ENCODE measurements at places on chromosomes 1 and 21. TPM values are rescaled to one million over a fixed set of nuclear protein-coding genes. Genes with fewer than 3 reads are reported as not detected.

- DNase-seq: no peak
Observed at GRCh38 chr1:3697104-3697503, 44.8 kb downstream of the TP73 start.

Gene ANKRD34A
- 0.51 TPM for polyA plus RNA-seq

Gene KRTAP6-3
- not detected for polyA plus RNA-seq

DNA sequence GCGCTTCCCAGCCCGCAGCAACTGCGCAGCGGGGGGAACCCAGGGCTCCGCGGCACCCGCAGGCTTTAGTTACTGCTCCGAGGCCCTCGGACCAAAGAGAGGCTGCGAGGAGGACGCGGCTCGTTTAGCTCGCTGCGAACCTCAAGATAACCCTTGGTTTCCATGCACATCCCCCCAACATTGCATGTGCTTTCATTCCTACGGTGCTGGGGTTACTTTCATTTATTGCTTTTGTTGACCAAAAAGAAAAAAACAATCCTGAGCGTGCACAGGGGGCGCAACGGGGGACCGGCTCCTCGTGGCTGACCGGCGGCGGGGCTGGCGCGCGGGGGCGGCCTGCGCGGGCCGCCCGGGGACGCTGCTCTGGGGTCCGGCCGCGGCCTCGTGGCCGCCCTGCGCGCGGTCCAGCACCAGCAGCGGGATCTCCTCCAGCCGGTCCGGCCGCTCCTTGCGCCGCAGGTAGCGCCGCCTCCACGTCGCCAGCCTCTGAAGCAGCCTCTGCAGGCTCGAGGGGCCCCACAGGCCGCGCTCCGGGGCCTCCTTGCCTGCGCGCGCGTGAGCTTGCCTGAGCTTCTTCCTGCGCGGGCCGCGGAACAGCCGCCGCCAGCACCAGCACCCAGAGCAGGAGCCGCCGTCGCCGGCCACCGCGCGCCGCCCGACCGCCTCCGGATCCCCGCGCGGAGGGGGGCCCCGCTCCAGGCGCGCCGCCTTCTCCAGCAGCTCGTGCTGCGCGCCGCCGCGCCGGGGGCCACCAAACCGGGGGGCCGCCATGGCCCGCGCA is 77.4 kb downstream of the DESI2 start:
- no peak for DNase-seq

DNA sequence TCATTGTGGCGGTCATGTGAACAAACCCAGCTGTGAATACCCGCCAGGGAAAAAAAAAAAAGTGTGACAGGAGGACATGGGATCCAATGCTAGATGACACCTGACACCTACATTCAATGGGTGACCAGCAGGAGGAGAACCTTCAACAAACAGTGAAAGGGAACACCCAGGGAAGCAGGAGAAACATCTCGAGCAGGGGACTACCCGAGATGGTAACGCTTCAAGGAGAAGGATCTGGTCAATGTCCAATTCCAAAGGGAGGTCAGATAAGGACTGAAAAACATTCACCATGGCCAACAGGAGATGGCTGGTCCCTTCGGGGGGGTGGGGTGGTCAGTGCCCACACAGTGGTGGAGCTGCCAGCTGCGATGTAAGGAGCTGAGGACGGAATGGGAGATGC is 46.3 kb downstream of the PTPN14 start:
- DNase-seq: no peak

DNA sequence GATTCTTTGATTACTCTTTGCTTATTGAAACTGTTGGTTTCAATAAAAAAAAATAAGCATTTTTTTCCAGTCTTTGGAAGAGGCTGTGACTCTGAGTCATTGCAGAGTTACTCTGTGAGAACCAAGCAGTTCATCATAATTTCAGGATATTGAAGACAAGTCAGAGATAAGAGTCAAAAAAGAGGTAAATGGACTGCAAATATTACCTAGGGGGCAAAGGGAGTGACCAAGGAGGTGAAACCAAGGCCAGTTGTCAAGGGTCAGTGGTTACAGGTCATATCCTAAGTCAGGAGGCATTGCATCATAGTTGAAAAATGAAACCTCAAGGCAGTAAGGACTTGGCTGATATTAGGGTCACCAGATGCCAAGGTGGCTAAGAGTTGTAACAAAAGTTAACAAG is 597.1 kb upstream of the USP24 start:
- no peak for DNase-seq

DNA sequence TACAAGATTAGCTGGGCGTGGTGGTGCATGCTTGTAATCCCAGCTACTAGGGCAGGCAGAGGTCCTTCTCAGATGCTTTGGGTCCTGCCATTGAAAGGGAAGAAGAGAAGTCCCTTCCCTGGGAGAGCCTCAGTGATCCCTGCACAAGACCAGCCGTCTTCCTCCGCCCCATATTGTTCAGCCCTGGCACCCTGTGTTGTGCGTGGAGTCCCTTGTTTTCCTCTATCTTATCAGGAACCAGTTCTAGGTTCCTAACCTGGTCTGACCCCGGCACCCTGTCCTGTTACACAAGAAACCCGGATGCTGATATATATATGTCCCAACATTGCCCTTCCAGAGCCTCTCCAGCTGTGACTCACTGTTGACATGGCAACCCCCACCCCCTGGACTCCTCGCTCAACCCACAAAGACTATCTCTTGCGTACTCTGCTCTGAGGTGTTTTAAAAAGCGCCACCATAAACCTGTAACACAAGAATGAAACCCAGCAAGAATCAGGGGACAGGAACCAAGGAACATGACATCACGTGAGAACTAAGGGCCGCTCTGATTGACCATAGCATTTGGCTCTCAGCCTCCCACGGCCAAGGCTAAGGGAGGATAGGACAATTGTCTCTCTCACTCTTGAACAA is 4.8 kb downstream of the MX2 start:
- DNase-seq: no peak

DNA sequence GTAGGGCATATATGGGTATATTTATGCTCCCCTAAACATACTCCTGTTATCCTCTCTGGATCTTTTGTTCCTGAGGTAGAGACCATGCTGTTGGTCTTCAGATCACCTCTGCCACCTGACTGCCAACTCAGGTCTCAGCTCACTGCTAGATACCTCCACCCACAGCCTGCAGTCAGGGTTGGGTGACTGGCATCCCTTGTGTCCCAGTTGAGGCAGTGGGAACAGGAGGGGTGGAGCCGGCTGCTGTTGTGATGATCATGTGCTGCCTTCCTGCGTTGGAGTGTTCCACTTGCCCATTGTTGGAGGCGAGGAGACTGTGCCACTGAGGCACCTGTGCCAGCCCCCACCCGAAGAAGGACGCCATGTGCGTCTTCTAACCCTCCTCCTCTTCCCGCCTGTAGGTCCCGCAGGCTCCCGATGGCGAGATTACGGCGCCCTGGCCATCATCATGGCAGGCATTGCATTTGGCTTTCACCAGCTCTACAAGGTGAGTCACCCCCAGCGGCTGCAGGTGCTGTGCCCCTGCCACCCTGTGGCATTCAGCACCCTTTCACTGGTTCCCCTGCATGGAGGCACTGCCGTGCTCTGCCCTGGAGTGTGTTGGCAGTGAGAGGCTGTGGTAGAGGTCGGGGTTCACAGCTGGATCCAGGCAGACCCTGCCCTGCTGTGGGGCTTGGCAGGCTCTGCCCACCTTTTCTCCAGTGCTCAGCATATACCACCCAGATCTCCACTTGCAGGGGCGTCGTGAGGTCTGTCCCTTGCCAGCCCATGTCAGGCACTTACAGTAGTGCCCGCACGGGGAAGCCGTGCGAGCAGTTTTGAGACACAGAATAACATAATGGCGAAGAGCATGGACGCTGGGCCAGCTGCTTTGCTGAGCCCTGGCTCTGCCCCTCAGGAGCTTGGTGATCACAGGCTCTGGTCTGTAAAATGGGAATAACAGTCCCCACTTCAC is 143.5 kb downstream of the PEX14 start:
- DNase-seq: no peak
